ENCODE measurements at places on chromosomes 5 and 9.
A peak's percentile ranks its signal among the peaks of the same experiment; 100 is the strongest.

- no peak for DNase-seq
Observed at GRCh38 chr5:109694451-109694891, 4.7 kb downstream of the MAN2A1 start.

DNA sequence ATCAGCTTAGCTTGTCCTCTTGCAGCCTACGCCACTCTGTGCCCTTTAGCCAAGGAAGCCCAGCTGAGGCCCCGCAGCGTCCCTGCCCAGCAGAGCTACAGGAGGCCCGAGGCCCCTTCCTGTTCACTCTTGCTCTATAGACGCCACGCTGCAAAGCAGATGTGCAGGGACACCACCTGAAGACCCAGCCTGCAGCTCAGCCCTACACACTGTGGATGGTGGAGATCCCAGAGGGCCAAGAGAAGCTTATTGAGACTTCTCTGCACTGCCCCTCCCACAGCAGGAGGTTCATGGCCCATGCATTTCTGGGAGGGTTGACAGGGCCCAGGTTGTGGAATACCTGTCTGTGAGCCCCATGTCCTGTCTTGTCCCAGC lies 33.6 kb downstream of the IRF1 start:
- DNase-seq, result no peak

DNA sequence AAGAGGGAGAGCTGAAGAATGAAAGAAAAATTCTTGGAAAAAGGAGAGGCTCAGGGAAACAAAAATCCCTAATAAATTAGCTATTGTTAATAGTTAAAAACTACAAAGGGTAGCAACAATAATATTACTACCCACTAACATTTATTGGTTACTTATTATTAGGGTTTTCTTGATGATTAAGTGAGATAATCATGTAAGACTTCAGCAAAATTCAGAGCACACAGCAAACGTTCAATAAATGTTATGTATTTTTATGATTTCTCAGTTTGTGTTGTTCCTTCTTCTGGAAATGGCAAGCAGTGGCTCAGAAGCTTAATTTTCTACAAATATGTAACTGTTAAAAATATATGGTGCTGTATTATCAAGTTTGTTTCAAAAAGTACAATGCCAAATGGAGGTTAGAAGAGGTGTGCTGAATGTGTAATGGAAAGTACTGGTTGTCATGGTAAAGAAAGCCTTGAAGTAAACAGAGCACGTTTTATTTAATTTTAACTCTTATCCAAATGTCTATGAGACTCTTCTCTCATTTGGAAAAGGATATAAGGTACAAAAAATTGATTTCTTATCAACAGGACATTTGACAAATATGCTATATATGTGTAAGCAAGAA lies 226.0 kb upstream of the ATP10B start:
- no peak for DNase-seq

GRCh38 chr9:91198405-91198804 lies 163.3 kb downstream of the AUH start:
- DNase-seq, result no peak

DNA sequence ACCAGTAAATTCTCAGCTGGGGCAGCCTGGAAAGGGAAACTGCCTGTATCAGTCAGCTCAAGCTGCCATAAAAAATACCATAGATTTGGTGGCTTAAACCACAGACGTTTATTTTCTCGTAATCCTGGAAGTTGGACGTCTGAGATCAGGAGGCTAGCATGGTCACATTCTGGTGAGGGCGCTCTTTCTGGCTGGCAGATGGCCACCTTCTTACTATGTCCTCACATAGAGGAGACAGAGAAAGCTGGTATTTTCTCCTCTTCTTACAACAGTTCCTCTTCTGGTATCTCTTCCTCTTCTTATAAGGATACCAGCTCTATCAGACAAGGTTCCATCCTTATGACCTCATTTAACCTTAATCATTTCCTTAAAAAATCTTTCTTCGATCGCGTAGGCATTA lies 50.5 kb upstream of the RFX3 start:
- DNase-seq, result no peak

DNA sequence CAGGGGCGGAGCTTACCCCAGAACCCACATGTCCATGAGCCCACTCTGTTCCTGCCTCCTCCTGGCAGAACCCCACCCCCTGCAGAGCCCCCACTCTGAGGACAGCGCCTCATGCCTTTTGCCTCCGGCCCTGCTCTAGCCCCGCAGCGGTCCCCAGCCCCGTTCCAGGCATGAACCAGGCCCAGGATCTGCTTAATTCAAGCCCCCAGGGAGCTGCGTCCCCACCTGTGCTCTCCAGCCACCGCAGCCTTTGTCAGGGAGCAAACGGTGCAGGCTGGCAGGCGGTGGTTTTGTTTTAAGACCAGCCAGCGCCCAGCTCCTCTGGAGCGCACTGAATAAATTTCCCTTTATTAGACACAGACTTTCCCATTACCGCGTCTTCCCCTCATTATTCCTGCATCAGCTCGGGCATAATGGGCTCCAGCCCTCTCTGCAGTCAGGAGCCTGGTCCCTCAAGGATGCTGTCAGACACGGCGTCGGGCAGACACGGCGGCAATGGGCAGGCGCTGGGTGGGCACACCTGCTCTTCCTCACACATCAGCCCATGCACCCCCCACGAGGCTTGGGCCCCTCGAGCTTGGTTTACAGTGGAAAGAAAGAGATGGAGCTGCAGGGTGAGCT lies 137.6 kb downstream of the OLFM1 start:
- DNase-seq, result no peak

DNA sequence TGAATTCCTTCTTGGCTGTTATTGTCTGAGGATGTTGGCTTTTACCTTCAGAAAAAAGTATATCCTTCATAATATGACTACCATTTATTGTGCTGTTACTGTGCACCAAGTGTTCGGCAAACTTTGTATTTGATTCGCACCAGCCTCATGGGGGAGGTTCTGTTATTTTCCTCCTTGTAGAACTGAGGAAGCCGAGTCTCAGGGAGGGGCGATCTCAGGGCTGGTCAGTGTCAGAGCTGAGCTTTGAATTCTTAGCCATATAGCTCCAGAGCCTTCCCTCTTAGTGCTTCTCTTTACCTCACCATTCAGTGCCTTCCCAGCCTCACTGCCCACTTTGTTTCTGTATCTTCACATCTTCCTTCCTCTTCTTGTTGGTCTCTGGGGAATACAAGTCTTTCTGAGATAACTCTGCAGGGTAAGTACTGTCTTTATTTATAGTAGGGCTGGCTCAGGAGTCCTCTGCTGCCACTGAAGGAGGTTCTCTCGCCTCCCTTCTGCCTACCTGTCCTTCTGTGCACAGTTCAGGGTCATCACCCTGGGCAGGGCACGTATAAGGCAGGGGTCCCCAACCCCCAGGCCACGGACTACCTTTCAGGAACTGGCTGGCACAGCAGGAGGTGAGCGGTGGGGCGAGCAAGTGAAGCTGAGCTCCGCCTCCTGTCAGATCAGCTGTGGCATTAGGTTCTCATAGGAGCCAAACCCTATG lies 48.4 kb downstream of the GALNT10 start:
- no peak for DNase-seq

DNA sequence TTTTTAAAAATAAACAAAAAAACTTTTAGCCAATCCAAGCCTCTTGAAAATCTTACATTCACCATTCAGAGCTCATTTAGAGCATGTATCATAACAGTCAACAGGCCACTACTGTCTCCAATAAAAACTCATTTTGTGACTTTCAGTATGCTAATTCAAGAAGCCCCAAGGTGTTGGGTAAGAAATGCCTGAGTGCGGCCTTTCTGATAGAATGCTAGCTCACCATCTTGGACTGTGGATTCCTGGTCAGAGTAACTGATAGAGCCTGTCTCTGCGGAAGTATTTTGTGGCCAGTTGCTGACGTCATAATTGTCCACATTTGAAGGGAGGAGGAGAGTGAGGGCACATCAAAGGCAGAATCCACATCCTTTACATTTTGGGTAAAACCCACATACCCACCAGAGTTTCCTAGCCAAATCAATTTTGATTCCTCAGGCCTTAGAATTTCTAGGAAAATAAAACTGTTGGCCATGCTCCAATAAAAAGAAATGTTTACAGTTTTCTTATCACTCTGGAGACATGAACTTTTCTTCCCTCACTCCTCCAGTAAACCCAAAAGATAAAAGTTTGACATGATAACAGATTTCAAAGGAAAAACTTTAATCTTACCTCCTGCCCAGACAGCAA lies 41.1 kb upstream of the ERCC6L2 start:
- DNase-seq, result peak; percentile 89

DNA sequence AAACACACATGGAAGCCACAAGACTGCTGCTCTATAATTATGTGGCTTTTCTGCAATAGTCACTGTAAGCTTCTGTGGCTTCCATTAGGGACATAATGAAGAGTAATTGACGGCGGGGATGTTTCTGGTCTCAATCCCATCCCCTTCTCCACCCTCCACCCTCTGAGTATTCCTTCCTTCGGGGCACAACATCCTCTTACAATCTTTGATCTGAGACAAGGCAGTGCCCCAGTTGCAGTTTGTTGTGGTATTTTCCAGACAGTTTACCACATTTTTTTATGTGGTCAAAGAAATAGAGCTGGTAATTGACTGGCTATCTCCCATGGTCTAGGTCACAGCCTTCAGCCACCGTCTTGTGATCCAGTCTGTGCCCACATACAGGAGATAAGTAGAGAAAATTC lies 277.7 kb downstream of the NR2F1-AS1 start:
- peak; percentile 47 for DNase-seq

DNA sequence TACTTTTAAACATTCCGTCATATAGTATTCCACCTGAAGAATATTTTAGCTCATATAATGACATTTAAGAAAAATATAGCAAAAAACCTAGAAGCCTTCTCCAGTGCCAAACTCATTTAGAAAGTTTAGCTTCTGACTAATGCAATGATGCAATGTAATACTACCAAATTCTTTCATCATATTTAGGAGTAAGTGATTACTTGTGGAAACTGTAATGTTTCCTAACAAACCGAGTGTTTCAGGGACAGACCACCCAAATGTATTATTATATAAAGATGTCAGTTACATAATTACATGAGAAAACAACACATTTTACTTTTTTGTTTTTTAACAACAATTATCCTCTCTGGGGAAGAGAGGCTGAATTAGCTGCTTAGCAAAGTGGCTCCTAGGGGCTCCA lies 316.2 kb downstream of the ARL15 start:
- DNase-seq, result no peak

DNA sequence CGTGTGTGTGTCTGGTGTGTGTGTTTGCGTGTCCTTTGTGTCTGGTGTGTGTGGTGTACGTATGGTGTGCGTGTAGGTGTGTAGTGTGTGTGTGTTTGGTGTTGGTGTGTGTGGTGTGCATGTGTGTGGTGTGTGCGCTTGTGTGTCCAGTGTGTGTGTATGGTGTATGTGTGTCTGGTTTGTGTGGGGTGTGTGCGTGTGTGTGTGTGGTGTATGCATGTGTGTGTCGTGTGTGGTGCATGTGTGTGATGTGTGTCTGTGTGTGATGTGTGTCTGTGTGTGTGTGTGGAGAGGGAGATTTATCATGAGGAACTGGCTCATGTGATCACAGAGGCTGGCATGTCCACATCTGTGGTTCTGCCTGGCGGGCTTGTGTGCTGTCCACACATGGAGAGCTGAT lies 71.7 kb downstream of the CACNA1B start:
- no peak for DNase-seq

DNA sequence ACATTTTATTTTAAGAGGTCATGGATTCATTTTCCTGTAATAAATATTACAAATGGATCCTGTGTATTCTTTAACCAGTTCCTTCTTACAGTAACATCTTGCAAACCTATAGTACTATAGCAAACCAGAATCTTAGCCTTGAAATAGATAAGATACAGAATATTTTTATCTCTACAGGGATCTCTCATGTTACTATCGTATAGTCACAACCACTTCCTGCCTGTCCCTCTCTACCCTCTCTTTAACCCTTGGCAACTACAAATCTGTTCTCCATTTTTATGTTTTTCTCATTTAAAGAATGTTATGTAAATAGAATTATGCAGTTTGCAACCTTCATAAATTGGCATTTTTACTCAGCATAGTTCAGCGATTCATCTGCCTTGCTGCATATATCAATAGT lies 454.0 kb downstream of the DIRAS2 start:
- DNase-seq, result no peak

GRCh38 chr5:148732692-148733091 lies 78.4 kb upstream of the HTR4 start:
- DNase-seq, result no peak

- no peak for DNase-seq
Observed at GRCh38 chr5:87909382-87909781, 359.3 kb downstream of the TMEM161B start.

GRCh38 chr5:176877793-176878331 lies 21.3 kb downstream of the HK3 start:
- DNase-seq, result no peak

DNA sequence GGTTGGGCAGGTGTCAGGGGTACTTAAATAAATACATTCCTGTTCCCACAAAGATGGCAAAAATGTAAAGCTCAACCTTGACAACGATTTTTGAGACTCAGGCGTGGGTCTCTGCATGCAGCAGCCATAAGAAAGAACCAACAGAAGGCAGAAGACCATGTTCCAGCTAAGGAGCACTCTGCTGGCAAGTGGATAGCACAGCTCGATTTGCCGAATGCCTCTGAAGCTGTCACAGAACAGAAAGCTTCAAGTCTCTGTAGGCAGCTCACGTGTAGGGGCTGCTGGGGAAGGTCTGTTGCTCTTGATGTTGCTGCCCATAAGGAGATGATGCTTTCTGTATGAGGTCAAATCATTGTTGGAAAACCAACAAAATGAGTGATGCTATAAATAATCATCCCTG lies 119.6 kb upstream of the GRIN3A start:
- peak; percentile 5 for DNase-seq

- peak; percentile 9 for DNase-seq
Observed at GRCh38 chr9:17005056-17005823, 129.6 kb upstream of the CNTLN start.

DNA sequence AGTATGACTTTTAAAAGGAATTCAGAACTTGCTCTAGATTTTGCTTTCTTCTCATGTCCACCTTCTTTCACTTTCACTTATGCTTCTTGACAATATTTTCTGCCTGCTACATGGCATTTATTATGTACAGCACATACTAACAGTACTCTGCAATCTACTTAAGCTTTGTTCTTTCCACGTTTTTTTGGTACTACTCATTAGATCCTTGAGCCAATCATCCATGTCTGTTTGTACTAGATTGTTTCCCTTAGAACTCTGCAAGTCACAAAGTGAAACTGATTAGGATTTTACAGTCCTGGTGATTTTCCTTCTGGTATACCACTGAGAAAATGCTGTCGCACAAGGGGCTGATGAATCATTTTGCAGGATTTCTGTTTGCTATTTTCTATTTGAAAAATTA lies 78.3 kb downstream of the PARP8 start:
- no peak for DNase-seq

- DNase-seq, result peak; percentile 90
Observed at GRCh38 chr5:34791761-34792244, 47.2 kb upstream of the TTC23L start.

DNA sequence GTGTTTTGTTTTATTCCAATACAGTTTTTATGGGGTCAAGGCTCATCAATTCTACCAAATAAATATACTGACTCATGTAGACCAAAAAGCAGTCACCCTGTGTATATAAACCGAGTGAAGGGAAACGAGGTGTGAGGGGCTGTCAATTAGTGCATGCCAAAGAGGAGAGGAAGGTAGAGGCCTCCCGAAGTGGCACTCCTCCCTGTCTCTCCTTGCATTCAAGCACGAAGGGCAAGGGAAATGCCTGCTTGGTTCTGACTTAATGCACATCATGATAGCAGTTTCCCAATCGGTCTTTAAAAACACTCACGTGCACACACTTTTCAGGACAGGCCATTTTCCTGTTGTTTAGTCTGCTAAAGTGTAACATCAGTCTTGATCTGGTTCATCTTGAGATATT lies 125.6 kb upstream of the SLCO6A1 start:
- no peak for DNase-seq
